PC-9 (cell line): ENCODE measurements at places on chromosomes 12 and 14. TPM values are rescaled to one million over a fixed set of nuclear protein-coding genes. Genes with fewer than 3 reads are reported as not detected.
A peak's percentile ranks its signal among the peaks of the same experiment; 100 is the strongest.

- DNase-seq: no peak
Measured at GRCh38 chr12:64603183-64603841, 7.0 kb upstream of the RASSF3 start.

DNA sequence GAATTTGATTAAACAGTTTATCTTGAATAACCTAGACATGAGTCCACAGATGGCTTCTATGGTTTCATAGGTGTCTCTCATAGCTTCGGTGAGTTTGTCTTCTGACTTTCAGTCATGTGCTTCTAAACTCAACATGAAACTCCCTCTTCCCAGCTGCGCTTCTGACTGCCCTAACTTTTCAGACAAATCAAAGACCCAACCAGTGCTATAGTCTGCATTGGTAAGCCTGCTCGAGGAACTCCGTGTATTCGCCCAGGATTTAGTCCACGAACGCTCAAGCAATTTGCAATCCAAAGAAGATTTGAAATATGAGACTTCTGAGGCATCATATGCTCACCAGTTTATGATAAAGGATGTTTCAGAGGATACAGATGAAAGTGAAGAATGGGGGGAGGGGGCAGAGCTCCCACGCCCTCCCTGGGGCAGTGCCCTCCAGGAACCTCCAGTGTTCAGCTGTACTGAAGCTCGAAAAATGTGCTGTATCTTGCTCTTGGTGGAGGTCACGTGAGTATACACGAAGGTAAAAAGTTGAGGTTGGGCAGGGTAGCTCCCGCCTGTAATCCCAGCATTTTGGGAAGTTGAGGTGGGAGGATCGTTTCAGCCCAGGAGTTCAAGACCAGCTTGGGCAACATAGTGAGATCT, 5.2 kb upstream of the RILPL2 start:
- DNase-seq: no peak

GRCh38 chr14:93431036-93431670, 414 bp downstream of the UNC79 start:
- DNase-seq: no peak

GRCh38 chr12:26628234-26628633, 204.8 kb downstream of the ITPR2 start:
- DNase-seq: no peak

- DNase-seq: no peak
Measured at GRCh38 chr12:58678753-58679152, 241.6 kb downstream of the LRIG3 start.

GRCh38 chr12:77064896-77065360, 441 bp downstream of the E2F7 start:
- no peak for DNase-seq

- peak; percentile 80 for DNase-seq
Measured at GRCh38 chr12:46266382-46266791, 2.5 kb downstream of the SLC38A1 start.

DNA sequence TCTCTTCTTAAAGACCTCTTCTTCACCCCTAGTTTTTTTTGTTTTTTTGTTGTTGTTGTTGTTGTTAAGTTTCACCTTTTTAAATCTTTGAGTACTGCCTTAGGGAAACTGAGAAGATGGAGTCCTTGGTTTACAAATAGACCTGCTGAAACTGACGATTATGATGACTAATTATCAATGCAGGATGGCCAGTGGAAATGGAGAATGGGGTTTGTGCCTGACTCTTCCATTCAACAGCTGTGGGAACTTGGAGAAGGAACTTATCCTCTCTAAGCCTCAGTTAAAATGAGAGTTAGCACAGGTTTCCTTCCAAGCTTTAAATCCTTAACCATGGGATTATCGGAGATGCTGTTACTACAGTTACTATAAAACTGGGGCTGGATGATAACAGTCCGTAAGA, 66.7 kb upstream of the PNMA1 start:
- no peak for DNase-seq

DNA sequence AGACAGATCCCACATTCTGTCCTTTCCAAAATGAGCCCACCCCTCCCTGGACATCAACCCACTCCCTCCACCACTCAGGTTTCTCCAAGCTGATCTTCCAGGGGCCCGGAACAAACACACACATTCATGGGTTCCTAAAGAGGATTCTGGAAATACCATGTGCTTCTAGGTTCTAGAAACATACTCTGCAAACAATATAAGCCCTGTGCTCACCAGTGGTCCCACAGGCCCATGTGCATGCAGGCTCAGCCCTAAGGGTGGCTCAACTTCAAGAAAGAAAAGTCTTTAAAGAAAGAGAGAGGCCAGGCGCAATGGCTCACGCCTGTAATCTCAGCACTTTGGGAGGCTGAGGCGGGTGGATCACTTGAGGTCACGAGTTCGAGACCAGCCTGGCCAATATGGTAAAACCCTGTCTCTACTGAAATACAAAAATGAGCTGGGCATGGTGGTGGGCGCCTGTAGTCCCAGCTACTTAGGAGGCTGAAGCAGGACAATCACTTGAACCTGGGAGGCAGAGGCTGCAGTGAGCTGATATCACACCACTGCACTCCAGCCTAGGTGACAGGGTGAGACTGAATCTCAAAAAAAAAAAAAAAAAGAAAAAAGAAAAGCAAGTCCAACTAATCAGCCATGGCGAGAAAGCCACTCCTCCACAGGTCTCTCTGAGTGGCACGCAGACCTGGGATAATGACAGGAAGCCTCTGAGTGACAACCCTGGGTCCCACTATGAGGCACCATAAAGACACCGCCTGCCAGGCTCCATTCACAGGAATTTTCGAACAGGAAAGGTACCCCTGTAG, 59.5 kb upstream of the PNMA1 start:
- DNase-seq: no peak

- no peak for DNase-seq
Measured at GRCh38 chr14:101824339-101824727, 62.8 kb downstream of the PPP2R5C start.

Gene ATP5F1B
- total RNA-seq: 506 and 587 TPM in 2 replicates

Gene AREL1
- total RNA-seq: 98.4 and 108 TPM in 2 replicates

Gene TMEM19
- 17.3 and 39.5 TPM in 2 replicates for total RNA-seq

Gene BCL11B
- not detected in 2 replicates for total RNA-seq

Gene FLVCR2
- total RNA-seq: 12.4 and 35.7 TPM in 2 replicates

Gene LRRK2
- total RNA-seq: 0.26 and 0.48 TPM in 2 replicates

Gene SLC6A13
- not detected in 2 replicates for total RNA-seq

Gene PRR4
- 5.1 and 7.1 TPM in 2 replicates for total RNA-seq
